ENCODE measurements at places on chromosomes 13 and 19.

DNA sequence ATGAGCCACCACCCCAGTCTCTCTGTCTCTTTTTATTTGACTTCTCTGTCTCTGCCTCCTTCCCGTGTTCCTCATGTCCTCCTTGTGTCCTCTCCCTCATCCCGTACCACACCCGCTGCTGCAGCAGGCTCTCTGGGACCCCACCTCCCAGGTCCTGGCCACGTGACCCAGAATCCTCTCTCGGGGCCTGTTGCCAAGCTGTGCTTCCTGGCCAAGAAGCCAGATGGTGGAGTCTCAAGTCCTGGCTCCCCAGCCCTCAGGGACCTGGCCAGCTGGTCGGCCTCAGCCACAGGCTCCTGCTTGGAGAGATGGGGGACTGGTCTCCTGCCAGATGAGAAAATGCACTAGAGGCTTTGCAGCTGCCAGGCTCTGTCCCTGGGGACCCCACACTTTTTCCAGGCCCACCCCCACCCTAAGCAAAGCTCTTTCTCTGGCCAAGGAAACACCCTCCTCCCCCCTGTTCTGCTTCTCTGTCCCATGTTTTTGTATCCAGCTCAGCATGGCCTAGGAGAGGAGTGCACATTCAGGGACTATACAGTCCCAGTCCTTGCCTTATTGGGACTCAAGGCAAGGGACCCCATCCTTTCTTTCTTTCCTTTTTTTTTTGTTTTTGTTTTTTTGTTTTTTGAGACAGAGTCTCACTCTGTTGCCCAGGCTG, 34.3 kb upstream of the SHKBP1 start:
- DNase-seq: peak; percentile 33

DNA sequence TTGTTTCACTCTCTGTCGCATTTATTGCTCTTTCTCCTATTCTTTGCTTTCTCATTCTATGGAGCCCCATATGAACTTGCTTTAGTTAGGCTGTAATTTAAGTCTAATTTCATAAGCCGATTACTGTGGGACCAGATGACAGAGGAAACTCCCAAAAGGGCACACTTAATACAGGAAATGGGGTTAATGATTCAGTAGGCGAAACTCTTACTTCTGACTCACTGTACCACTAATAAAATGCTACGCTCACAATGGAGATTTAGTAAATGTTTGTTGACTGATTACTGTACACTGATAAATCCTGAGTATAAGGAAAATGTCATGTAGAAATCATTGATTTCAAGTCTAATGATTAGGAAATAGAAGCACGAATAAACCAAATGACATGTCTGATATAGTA, 276.4 kb downstream of the KLF5 start:
- no peak for DNase-seq

DNA sequence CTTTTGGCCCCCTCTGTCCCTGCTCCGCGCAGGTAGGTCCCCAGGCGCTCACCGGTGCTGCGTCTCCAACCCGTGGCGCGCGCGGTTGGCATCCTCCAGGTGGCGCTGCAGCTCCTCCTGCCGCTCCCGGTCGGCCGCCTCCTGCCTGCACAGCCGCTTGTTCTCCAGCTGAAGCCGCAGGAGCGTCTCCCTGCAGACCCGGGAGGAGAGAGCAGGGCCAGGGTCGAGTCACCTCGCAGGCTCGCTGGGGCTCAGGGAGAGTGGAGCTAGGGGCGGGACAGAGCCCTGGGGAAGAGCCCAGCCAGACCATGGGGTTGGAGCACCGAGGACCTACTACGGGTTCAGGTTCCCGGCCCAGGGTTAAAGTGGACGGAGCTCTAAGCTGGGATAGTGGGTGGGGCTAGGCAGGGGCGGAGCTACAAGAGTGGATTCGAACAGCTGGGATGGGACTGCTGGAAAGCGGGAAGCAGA, 9.3 kb downstream of the HOOK2 start:
- DNase-seq: no peak

DNA sequence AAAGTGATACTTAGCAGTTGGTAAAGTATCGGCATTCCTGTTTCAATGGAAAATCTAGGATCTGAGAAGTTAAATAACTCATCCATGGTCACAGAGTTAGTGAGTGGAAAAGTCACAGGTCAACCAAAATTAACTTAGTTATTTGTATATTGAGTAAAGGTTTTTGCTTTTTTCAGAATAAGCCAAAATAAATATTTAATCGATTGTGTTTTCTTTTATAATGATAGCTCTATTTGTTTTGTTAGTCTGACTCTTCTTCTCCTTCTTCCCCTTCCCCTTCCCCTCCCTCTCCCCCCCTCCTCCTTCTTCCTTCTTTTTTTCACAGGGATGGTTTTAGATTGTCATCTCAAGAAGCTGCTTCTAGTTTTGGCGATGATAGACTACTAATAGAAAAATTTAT, 173.5 kb downstream of the PCCA start:
- DNase-seq: no peak

DNA sequence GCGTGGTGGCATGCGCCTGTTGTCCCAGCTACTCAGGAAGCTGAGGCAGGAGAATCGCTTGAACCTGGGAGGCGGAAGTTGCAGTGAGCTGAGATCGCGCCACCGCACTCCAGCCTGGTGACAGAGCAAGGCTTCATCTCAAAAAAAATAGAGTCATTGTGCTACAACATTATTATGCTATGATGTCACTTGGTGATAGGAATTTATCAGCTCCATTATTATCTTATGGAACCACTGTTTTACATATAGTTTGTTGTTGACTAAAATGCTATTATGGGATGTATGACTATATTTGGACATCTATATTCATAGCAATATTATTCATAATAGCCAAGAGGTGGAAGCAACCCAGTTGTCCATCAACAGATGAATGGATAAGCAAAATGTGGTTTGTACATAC, 26.4 kb upstream of the SLC7A1 start:
- no peak for DNase-seq

DNA sequence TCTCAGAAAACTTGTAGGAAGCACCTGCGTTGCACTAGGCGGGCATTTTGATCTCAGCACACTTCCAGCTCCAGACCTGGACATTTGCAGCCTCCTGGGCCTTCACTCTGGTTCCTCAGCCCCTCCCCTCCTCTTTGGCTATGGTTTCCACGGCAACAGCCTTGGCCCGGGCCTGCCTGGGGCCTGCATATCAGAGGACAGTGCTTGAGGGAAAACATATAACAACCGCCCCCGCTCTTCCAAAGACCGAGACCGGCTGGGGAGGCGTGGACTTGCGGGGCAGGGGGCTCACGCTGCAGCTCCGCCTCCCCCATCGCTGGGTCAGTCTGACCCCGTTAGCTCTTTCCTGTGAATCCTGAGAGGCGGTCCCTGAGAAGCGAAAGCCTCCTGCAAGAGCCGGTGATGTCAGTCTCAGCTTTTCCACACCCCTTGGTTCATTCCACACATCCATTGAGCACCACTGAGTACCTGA, 125.7 kb upstream of the PEG3 start:
- no peak for DNase-seq

DNA sequence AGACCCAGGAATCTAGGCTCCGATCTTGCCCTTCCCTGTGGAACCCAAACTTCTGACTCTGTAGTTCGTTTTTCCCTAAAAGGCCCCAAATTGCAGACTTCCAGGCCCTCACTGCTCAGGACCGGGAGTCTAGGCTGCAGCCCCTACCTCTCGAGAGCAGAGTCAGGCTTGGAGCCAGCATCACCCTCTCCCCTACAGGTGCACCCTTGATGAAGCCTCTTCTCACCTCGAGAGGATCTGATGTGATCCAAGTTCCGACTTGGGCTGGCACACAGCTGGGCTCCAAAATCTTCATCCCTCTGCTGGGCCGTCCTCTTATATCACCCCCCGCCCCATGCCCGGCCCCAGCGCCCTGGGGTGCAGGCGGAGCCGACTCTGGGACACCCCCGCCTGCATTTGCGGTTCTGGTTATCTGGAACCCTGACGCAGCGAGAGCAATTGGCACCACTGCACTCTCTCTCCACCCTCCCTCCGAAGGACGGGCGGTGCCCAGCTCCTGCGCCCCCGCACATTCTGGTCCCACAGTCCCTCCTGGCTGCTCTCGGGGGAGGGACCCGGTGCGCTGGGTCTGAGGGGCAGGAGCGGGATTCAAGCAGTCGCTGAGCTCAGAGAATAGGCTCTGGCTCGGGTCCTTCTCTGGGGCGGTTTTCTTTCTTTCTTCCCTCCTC, at the start of gene KLK7:
TSS of gene KLK7 (minus strand) at position 293 of the 668 bp plus-strand sequence. CDS start 1,518 bp downstream, outside the sequence.
- no peak for DNase-seq

GRCh38 chr19:42175952-42176648, 41.4 kb downstream of the DEDD2 start:
- DNase-seq: peak; percentile 9

DNA sequence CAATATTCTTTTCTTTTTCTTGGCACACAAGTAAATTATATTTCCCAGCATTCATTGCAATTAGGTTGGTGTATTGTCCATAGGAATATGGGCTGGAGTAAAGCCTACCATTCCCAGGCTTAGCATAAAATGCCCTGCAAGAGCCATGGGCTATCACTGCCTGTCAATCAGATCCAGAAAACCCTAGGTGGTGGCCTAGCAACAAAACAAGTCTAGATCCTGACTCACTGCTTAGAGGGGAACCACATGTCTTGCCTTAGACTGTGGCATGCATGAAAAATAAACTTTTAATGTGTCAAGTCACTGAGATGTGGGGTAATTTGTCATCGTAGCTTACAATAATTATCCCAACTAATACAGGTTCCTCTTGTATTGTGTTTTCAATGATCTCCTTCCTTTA, 16.2 kb downstream of the SOX21 start:
- DNase-seq: no peak

DNA sequence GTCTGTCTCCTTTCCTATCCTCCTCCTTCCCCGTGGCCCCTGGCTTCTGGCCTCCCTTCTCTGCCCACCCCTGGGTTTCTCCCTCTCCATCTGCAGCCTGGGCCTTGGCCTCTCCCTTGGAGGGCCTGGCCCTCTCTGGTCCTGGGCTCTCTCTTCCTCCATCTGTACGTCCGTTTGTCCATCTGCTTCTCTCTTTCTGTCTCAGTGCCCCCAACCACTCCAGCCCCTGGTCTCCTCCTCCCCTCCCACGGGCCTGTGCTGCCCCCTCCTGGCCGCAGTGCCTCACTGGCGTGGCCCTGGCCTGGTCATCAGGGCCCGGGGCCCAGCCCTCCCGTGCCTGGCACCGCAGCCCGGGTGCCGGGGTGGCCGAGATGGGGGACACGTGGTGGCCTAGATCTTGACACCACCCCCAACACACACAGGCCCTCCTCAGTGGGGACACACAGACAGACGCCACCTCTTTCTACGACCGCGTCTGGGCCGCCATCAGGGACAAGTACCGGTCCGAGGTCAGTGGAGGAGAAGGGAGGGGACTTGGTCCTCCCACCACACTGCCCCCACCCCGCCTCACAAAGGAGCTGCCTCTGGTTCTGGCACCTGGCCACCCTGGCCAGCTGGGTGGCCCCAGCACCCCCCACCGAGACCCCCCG, 11.3 kb downstream of the PRKCSH start:
- DNase-seq: no peak

GRCh38 chr19:54521022-54521859, 18.6 kb downstream of the LAIR2 start:
- no peak for DNase-seq

DNA sequence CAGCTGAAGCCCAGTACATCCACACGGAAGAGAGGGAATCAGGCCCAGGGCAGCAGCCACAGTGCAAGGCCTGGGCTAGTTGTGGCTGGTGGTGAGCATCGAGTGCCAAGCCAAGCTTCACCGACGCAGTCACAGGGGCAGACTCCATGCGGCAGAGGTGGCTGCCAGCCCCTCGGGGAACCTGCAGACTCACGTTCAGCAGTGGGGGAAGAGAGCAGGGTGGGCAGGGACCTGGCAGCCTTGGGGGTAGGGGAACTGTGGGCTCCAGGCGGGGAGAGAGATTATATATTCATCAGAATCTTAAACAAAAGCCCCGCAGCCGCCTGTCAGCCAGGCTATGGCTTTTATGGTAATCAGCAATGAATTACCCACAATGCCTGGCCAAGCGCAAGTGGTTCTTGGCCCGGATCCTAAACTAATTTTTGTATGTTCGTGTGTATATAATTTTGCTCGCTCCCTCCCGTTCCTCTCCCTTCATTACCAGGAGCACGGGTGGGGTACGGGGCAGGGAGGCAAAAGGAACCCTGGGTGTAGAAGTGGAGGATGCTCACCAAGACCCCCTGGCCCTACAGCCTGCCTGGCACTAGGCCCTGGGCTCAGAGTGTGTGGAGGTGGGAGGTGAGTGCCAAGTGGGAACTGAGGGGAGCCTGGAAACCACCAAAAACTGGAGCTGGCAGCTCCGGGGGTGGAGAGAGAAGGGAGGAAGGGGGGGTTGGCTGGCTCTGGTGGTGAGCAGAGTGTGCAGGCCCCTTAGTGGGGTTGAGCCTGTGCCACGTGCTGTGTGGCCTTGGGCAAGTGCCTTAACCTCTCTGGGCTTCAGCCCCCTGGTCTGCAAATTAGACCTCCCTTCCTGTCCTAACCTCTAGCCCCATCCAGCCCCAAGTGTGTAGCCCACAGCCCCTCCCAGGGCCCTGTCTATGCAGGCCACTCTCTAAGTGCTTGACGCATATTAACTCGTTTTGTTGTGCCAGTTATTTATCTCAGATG, 31.9 kb downstream of the PTPRS start:
- DNase-seq: peak; percentile 83

DNA sequence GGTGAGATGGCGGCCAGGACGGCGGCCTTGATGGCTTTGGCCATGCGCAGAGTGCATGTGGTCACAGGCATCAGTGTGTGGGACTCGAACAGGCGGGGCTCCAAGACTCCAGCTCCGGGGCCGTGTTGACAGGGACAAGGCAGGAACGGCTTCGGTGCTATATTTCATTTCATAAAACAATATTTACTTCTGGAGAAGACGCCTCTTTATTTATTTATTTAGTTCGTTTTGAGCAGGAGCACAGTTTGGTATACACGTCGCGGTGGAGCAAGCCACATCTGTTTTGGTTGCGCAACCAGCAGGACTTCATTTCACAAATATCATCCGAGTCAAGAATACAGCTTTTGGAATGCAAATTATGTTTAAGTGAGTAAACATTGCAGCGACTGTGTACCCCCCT, 166.7 kb upstream of the TSHZ3 start:
- DNase-seq: no peak

DNA sequence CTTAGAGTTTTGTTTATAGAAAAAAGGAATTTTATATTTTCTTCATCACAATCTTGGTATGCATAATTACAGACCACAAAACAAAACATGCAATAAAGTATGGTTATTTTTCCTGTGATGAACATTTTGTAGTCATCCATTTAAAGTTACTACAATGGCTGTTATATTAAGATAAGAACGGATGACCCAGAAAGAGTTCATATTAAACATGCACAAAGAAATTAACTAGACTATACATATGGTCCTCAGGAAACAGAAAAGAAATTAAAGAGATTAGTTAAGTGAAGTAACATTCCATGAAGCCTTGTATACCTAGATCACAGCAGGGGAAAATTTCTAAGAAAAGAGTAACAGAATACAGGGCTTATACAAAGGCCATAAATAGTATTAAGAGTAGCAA, 36.8 kb downstream of the RBM26 start:
- DNase-seq: no peak

Data from anterior cingulate cortex (tissue), 58 donors.